ENCODE measurements at places on chromosomes 5 and 9.

- no peak for DNase-seq
Measured at GRCh38 chr5:12837592-12837991, 933.3 kb upstream of the CTNND2 start.

DNA sequence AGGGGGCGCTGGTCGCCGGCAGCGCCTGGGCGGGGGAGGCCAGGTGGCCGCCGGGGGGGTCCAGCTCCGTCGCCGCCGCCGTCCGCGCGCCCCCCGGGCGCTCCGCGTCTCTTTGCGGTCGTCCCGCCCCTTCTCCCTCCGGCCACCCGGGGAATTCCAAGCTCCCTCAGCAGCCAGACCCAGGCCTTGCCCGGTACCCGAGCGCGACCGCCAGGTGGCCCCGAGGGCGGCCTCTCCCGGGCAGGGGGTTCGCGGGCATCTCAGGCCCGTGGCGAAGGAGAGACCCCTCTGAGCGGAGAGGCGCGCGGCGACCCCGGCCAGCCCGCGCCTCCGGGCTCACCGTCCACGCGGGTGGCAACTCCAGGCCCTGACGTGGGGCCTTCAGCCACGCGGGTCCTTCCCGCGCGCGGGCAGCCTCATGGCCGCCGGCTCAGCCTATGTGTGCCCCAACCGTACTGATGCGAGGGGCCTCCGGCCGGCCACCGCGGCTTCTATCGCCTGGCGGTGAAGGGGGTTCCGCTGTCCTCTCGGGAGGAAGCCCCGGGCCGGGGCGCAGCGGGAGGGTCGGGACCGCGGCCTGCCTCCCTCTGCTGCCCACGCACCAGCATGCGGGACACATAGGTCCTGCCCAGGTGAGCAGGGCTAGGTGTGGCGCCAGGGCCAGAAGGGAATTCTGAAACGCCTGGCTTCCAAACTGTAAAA is 529 bp upstream of the NRARP start:
- DNase-seq = peak; percentile 43

DNA sequence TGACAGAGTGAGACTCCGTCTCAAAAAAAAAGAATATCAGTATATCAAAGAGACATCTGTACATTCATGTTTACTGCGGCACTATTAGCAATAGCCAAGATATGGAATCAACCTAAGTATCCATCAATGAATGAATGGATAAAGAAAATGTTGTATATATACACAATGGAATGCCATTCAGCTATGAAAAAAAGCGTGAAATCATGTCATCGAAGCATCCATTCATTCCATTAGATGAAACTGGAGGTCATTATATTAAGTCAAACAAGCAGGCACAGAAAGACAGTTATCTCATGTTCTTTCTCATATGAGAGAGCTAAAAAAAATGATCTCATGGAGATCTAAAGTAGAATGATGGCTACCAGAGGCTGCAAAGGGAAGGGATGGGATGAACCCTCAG is 180.9 kb upstream of the TLX3 start:
- DNase-seq = no peak

DNA sequence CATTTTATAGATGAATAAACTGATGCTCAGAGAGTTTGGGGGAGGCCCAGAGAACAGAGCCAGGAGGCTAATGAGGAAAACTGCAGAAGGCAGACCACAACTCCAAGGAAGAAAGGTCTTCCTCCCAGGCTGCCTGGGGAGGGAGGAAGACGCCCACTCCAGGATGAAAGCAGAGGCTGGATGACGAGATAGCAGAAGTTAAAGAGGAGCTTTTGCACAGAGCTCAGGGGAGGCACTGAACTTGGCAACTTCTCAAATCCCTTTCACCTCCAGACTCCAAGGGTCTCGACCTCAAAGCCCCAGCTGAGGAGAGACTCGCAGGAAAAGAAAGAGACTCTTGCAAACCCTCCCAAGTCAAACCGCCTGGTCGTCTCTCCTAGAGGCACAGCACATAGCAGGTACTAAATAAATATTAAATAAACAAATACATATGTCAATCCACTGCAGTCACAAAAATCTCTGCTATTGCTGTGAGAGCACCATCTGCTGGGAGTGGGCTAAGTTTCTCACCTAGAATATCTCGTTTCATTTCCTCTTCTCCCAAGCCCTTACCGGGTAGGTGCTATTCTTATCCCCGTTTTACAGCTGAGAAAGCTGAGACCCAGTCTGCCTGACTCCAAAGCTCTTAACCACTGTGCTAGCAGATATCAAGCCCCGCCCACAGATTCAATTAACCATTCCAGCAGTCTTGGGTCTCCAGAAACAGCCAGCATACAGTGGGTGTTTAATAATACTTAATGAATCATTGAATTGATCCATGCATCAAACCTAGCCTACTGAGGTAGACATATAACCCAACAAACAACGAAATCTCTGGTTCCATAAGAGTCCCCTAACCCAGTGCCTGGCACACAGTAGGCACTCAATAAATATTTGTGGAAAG is 97.8 kb upstream of the HAND1 start:
- no peak for DNase-seq

- DNase-seq = no peak
Measured at GRCh38 chr9:129160712-129161533, 17.1 kb downstream of the IER5L start.

DNA sequence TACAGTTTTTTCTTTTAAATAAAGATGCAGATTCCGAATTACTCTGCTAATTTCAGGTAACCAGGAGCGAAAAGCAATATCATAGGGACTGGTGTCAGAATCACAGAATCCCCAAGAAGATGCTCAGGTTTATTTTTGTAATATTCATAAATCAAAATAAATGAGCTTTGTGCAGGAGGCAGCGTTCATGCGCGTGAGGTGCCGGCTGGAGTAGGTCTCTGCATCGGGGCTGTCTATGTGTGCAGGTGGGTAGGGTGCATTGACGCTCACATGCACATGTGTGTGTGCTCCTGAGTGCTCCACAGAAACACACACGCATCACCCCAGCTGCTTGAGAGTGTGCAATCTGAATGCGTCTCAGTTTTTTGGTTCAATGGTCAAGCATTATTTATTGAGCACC is 226.4 kb downstream of the PBX3 start:
- DNase-seq = no peak

- DNase-seq = no peak
Measured at GRCh38 chr5:139757727-139758509, 37.7 kb upstream of the PSD2 start.

- no peak for DNase-seq
Measured at GRCh38 chr9:122297512-122297911, 32.8 kb downstream of the MRRF start.

GRCh38 chr5:39555788-39556187 is 131.0 kb upstream of the DAB2 start:
- DNase-seq = no peak

GRCh38 chr9:35811381-35812024 is 559 bp downstream of the SPAG8 start:
- no peak for DNase-seq

DNA sequence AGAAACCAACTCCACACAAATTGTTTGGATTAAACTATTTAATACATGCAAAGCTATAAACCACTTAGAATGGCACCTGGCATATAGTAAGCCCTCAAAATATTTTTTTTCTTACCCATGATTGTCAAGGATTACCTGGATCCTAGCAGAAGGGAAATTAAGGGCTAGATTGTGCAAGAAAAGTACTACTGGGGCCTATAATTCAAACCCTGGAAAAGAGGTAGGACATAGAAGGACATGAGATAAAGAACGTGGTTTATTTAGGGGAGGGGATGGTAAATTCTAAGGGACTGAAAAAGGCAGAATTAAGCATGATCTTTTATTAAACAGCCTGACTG is 14.9 kb upstream of the ARL15 start:
- DNase-seq = no peak

DNA sequence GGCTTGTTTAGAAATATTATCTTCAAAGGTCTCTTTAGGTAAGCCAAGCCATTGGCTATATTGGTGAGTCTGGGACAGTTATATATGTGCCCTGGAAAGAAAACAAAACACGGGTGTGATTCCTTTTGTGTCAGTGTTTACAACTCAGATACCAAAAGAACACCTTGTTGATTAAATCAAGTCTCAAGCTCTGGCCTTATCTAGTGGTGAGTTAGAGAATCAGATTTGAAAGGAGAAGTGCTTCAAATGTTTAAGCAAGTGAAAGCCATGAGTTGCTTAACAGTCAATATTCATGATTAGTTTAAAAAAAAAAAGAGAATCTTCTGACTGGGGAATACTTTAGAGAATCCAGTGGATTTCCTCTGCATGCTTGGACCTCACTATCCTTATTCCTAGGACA is 68.3 kb downstream of the IQGAP2 start:
- DNase-seq = no peak

- no peak for DNase-seq
Measured at GRCh38 chr9:82934949-82935348, 128.0 kb downstream of the RASEF start.
